Activated CD4-positive, alpha-beta T cell treated with anti-CD3 and anti-CD28 coated beads, Interleukin-2, amount 50 U/mL, for 24 hours (primary cell): ENCODE measurements at places on chromosomes 5 and 9.

GRCh38 chr5:106331415-106331814 lies 1339.3 kb downstream of the EFNA5 start:
- no peak for DNase-seq

DNA sequence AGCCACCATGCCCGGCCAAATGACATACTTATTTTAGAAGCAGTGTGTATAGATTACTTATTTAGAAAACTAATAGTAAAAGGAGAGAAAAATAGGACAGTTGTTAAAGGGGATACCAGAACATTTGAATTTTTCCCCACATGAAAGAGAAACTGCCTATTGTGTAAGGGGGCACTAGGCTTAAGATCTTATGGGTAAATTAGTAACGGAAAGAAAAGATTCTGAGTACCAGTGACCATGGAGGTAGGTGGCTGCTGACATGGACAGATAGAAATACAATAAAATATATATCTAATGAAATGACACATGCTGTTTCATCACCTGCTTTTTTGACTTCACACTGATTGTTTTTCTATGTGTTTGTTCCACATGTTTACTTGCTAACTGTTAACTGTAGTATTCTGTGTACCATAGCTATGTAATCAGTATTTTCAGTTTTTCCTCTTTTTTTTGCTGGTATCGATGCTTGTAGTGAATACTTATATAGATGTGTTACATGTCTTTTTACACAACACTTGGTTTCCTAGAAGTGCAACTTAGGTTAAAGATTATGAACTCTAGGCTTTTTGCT lies 3.0 kb upstream of the DNAJC21 start:
- no peak for DNase-seq

GRCh38 chr5:13501176-13501575 lies 443.3 kb downstream of the DNAH5 start:
- DNase-seq, result no peak

DNA sequence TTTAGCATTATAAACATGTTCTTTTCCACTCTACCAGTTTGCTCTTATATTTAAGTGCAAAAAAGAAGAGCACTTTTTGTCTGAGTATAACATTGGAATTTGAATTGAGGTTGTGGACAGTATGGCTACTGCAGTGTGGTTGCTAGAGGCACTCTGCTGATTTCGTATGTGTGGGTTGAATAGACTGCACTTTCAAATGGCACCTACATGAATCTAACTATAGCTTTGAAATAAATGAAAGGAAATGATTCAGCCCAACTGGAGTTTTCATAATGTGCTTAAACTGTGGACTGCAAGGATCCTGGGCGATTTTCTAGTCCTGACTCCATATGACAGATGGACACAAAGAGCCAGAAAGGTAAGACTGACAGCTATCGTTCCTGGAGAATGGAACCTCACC lies 657.6 kb upstream of the RIOK2 start:
- DNase-seq, result no peak

DNA sequence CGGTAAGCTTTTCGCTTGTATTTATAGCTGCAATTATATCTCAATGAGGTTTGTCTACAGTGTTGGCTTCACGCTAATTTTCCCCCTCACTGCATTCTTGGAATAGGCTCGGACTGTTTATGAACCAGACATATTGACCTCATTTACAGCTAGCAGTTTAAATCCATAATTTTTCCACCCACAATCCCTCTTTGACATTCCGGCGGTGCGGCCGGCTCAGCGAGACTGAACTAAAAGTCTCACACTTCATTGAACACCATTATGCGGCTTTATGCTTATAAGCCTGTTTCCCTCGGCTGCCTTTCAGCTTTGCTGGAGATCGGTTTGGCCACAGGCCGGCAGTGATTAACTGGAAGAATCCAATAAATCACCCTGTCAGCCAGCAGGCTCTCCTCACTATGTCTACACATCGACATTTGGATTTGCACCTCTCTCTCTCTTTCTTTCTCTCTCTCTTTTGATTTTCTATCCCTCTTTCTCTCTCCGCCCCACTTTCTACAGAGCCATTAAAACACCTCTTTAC lies 315.0 kb upstream of the TLE4 start:
- DNase-seq, result no peak

DNA sequence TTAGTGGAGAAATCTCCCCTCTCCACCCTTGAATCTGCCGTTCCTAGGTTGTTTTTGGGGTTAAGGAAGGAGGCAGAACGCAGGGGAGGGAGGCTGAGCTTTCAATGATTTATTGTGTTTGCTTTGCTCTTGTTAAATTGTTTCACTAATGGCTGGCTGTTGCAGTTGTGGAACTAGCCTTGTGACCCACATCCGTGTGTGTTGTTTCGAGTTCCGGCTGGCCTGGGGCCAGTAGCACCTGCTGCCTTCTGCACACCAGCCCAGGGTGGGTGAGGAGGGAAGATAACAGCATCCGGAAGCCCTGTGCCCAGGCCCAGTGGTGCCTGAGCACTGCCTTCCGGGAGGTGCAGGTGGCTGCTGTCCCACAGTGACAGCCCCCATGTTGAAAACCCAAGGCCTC lies 3.6 kb downstream of the ERGIC1 start:
- DNase-seq, result no peak

DNA sequence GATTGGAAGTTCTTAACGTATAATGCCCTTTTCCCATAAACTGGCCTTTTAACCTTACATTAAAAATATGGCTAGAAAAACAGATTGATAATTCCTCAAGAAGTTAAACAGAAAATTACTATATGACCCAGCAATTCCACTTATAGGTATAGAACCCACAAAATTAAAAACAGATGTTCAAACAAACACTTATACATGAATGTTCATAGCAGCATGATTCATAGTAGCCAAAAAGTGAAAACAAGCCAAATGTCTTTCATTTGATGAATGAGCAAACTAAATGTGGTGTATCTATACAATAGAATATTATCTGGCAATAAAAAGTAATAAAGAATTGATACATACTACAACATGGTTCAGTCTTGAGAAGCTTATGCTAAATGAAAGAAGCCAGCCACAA lies 35.5 kb downstream of the POU5F2 start:
- no peak for DNase-seq

DNA sequence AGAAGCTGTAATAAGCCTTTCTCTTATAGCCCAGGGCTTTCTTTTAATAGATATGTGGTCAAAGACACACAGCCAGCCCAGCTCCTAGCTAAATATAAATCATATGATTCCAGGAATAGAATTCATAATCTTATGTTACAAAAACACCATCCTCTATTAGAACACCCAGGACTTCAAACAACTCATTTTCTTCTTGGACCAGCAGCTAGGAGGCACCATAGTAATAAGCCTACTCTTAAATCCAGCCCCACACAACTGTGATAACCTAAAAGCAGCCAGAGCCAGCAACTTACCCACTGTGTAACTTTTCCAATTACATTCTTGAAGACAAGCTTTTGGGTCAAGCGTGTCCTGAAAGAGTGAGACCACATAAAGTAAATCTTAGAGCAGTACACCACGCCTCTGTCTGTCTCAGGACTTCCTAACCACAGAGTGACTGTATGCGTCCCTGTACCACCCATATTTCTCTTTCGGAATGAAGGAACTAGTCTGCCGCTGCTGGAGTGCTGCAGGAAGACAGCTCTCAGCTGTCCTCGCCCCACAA lies 223.8 kb downstream of the TLE1 start:
- no peak for DNase-seq

DNA sequence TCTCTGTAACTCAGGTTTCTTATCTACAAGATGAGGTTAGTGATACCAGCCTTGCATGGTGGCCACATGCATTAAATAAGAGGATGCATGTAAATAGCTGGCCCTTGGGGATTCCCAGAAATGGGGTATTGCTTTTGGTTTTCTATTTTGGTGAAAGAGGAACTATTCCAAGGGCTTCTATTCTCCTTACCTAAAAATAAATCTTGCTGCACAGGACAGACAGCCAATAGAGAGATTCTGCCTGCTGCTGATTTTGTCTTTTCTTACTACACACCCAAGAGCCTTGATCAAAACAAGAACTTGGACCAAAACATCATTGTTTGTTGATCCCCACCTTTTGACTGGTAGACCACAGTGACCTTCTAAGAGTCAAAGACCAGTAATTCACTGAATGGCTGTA lies 161.8 kb downstream of the PJA2 start:
- DNase-seq, result no peak

DNA sequence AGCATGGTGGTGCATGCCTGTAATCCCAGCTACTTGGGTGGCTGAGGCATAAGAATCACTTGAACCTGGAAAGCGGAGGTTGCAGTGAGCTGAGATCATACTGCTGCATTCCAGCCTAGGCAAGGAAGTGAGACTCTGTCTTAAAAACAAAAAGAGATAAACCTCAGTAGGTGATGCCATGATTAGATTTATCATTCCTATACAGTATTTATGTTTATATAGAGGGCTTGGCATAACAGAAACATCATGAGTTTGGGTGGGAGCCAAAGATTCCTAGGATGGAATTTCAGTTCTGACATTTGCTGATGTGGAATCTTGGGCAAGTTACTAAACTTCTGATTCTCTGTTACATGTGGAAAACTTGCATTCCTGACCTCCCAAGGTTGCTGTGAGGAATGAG lies 22.3 kb downstream of the RFK start:
- DNase-seq, result no peak

DNA sequence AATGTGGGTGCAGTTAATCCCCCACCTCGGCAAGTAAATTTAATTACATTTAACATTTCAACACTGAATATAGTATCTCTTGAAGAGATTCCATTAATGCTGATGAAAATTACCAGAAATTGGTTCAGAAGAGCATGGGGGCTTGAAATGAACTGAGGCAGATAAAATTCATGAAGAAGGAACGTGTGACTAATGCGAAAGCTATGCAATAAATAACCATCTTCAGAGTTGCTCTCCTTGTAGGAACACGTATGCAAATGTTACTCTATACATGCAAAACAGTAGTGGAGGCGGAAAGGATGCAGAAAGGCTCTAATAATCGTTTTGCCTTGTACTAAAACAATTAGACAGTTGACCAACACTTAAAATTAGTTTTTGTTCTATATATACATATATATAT lies 320.2 kb downstream of the CTNND2 start:
- no peak for DNase-seq
